ENCODE measurements at places on chromosomes 4 and X.

DNA sequence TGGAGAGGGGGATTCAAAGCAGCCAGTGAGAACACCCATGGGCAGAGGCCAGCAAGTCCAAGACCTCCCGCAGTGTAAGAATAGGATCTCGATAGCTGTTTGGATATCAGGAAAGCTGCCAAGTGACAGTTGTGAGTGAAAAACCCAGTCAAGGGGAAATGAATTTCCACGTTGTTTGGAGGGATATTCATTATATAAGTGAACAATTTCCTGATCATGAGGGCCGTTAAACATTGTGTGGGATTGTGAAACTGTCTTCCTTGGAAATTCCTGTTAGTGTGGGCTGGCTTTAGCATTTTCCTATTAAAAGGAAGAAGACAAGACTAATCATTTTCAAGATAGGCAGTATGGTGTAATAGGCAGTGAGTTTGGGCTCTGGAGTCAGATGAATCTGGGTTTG is 15.0 kb downstream of the CLDN2 start:
- DNase-seq = no peak

DNA sequence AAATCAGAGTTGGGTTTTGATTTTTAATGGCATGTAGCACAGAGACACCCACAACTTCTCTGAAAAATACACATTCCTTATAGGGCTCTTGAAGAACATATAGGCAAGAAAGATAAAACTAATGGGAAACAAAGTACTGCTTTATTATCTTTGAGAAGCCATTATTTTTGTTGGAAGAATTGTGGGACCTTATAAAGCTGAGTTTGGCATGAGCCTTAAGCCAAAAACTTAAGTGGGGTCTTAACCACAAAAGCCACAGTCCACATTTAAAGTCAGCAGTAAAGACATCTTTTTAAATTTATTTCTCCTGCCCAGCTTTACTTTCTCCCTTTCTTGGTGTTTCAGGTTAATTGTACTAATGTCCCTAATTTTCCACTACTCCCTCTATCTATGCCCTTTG is 1297.3 kb downstream of the C4orf33 start:
- DNase-seq = no peak

DNA sequence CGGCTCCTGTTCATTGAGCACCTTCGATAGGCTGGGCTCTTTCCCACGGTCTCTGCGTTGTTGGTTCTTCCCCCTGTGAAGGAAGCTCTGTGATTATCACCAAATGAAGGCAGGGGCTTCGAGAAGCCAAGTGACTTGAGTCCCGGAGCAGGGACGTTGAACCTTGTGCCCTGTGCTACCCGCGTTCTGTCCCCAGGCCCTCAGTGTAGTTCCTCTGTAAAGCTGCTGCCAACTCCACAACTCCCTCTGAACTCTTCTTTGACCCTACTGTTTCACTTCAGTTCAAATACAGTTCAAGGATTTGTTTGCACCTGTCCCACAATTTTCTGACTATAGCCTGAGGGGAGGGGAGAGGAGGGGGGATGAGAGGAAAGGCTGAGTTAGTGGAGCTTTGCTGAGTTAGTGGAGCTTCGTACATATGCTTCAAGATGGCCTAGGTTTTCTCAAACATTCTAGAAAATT is 635 bp upstream of the PHF8 start:
- no peak for DNase-seq

DNA sequence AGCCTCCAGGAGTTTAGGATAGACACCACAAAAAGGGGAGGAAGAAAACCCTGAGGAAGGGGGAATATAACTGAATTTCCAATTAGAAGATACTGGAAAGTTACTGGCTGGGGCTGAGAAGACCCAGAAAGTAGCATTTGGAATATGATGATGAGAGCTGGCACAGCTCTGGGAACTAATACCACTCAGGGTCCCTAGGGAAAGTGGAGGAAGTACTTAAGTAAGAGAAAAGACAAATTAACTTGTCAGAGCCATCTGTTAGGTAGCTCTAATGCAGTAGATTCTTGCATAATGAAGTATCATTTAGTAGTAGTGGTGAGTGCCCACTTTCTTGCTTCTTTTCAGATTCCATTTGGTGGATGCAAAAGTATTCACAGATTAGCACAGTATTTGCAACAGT is 90.8 kb upstream of the TSPAN5 start:
- DNase-seq = no peak

- DNase-seq = no peak
Measured at GRCh38 chr4:169215656-169216055, 55.1 kb downstream of the SH3RF1 start.

DNA sequence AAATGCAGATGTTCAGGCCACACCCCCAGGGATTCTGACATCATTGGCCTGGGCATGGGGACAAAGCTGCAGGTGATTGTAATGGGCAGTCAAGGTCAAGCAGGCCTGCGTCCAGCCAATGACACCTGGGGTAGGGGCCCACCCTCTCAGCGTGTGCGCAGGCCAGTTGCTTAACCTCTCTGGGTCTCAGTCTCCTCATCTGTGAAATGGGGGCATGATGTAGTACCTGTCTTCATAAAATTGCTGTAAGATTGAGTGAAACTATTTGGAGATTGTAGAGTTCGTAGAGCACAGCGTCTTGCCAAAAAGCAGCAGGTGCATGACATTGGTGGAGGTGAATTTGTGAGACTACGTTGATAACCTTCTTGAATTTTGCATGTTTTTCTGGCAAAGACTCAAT is 21.2 kb downstream of the RS1 start:
- no peak for DNase-seq

DNA sequence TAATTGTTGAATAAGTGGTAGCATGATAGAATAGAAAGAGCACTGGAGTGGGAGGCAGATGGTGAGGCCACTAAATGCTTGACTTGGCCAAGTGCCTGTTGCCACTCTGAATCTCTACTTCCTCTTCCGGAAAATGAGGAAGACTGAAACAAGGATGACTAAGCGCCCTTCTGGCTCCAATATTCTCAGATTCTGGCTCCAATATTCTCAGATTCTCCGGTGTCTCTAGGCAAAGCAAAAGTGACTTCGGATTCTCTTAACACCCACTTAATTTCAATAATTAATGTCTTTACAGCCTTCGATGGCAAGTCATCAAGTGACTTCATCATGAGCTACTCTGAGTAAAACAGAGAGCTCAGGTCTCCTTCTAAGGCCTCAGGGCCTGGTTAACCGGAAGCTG is 402.2 kb upstream of the FGF13 start:
- DNase-seq = no peak

DNA sequence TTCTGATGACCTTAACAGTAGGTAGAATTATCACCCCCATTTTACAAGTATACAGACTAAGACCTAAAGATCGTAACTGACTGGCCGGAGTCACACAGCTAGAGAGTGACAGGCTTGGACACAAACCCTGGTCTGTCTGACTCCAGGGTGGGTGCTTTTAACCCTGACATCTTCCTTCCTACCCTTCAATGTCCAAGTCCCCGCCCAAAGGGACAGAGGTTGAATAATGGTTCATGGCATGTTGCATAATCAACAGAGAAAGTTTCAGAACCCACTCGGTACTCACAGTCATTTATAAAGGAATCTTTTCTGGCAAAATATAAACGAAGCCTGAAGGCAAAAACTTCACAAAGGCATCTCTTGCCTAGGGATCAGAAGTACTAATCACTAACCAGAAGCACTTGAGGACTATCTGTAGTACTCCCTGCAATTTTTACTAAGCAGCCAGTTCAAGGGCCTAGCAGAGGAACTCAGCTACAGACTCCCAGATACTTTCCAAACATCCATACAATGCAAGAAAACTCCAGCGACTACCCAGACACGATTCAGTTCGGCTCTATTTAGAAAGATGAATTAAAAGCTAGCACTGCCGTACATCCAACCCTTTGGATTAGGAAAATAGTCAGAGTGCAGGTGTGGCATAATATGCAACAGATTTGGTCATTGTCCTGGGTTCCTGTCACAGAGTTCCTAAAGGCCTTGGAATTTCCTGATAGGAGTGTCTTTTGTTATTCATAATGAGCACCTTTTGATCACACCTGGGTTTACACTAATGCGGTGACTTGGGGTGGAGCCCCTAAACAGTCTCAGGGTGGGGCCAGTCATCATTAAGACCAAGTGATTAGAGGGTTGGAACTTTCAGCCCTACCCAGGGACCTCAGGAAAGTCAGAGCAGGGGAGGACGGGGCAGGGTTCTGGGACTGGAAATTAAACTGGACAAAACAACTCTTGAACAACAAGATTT is 44.0 kb downstream of the RELL1 start:
- DNase-seq = no peak

DNA sequence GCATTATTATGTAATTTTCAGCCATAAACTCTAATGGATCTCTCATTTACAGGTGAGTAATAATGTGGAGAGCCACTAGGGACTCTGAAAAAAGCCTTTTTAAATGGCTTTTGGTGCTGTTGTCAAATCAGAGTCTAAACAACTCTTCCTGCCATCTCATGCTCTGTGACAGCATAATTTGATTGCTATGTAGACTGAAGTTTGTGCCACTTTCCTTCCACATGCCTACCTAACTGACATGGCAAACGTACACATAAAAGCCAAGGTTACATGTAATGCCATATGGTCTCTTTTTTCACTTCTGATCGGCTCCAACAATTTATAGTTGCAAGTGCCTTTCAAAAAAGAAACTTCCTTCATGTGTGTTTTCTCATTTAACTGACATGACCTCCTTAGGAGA is 94.3 kb downstream of the SH2D1A start:
- no peak for DNase-seq

- DNase-seq = no peak
Measured at GRCh38 chr4:69064391-69064790, 31.9 kb upstream of the UGT2B7 start.

GRCh38 chr4:19187691-19188090 is 1064.0 kb upstream of the SLIT2 start:
- DNase-seq = no peak

DNA sequence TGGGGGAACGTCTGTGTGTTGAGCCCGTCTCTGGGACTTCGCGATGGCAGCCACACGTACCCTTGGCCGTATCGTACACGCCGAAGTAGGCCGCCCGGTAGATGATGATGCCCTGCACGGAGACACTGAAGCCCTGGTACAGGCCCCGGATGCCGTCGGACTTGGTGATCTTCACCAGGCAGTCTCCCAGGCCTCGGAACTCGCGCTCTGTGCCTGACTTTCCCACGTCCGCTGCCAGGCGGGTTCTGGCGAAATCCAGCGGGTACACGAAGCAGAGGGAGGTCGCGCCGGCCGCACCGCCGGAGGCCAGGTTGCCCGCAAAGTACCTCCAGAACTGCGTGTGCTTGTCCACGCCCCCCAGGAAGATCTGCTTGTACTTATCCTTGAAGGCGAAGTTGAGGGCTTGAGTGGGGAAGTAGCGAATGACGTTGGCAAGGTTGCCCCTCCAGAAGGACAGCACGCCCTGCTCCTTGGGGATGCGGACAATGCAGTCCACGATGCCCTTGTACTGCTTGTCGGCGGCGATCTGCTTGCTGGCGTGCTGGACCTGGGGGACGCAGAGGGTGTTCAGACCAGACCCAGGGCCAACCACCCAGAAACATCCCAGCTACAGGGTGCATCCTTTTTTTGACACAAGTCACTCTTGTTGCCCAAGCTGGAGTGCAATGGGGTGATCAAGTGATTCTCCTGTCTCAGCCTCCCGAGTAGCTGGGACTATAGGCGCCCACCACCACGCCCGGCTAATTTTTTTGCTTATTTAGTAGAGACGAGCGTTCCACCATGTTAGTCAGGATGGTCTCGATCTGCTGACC is 2.5 kb downstream of the SLC25A6 start:
- no peak for DNase-seq

DNA sequence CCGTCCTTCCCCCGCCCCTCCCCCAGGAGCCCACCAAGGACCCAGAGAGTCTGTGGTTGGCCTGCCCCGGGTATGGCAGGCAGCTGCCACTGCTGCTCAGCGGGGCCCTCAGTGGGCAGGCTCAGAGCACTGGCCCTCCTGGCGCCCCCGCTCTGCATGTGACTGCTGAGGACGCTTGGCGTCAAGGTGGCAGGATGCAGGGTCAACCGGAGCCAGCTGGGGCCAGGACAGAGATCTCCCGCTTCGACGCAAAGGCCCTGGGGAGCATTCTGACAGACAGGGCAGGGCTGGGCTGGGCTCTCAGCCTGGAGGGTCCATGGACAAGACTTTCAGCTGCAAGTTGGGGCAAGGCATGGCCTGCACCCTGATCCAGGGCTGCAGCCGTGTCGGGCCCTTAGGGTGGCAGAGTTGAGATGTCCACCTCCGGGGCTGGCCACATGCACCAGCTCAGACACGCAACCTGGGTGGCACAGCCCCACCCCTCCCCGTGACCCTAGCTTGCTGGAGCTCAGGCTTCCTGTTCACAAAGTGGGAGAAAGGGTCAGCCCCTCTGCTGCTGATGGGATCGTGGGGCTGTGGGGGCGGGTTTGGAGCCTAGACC is 30.3 kb downstream of the LRPAP1 start:
- no peak for DNase-seq

DNA sequence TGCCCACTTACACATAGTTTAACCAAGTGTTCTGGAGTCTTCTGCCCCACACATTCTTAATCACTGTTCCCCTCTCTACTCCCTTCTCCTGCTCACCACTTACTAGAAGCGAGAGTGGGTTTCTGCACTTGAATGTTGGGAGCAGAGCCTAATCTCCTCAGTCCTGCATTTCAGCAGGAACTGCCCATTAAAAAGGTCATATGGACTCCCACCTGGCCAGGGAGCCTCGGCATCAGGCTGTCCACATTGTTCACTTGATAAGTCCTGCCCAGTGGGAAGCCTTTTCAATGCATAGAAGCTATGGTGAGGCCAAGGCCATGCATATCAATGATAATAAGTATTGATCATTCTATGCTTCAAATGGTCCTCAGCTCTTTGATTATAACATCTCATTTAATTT is 144.3 kb downstream of the LDB2 start:
- no peak for DNase-seq

DNA sequence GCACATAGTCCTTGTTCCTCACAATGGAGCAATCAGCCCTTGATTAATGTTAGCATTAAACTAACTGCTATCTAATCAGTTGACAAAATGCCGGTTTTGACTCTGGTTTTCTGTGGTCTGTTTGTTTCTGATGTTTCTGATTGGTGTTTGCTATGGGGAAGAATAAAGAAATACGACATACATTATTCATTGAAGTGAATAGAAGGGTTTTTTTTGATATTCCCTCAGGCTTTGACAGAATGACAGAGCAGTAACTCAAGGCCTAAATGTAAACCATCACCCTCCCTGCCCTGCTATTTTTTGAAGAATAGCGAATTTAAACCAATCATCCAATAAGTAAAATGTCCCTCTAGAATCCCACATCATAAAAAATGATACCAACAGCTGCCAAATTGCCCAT is 65.5 kb upstream of the HS3ST1 start:
- DNase-seq = no peak

- DNase-seq = no peak
Measured at GRCh38 chrX:41619221-41619620, 69.6 kb upstream of the GPR34 start.

DNA sequence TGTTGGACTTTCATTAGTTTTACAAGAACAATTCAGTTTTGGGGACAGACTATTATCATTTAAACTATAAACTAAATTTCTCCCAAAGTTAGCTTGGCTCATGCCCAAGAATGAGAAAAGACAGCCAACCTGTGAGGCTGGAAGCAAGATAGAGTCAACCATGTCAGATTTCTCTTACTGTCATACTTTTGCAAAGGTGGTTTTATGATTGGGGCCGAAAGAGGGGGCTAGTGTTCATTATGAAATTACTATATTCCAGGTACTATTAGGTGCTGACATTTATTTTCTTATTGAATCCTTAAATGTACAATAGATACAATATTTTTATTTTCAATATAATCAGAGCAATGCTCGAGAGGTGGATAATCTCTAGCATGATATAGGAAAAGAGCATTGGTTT is 30.6 kb downstream of the HERC6 start:
- DNase-seq = no peak

Data from NCI-H2081 treated with DMSO at 0.1 percent for 48 hours (cell line).